ENCODE measurements at places on chromosomes 3 and 15.

GRCh38 chr15:38714309-38715072 is 149.9 kb upstream of the RASGRP1 start:
- DNase-seq = no peak

- no peak for DNase-seq
These were observed 413.4 kb upstream of the CFAP20DC start for GRCh38 chr3:59463253-59463652.

DNA sequence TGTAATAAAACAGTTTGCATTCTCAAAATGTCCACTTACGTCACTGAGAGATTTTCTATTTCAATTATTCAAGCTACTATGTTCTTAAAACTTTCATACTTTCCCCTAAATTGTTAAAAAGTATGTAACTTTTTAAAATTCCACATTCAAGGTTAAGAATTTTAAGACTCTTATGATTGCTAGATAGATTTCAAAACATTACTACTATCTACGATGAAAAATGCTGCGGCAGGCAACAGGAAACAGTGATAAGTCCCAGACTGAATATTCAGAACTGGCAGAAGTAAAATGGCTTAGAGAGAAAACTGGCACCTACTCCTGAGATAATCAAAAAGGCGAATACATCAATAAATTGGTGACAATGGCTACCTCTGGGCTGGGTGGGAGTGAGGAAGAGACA is 16.2 kb downstream of the ATP13A3 start:
- no peak for DNase-seq

GRCh38 chr3:152380043-152380442 is 111.3 kb downstream of the MBNL1 start:
- DNase-seq = no peak

DNA sequence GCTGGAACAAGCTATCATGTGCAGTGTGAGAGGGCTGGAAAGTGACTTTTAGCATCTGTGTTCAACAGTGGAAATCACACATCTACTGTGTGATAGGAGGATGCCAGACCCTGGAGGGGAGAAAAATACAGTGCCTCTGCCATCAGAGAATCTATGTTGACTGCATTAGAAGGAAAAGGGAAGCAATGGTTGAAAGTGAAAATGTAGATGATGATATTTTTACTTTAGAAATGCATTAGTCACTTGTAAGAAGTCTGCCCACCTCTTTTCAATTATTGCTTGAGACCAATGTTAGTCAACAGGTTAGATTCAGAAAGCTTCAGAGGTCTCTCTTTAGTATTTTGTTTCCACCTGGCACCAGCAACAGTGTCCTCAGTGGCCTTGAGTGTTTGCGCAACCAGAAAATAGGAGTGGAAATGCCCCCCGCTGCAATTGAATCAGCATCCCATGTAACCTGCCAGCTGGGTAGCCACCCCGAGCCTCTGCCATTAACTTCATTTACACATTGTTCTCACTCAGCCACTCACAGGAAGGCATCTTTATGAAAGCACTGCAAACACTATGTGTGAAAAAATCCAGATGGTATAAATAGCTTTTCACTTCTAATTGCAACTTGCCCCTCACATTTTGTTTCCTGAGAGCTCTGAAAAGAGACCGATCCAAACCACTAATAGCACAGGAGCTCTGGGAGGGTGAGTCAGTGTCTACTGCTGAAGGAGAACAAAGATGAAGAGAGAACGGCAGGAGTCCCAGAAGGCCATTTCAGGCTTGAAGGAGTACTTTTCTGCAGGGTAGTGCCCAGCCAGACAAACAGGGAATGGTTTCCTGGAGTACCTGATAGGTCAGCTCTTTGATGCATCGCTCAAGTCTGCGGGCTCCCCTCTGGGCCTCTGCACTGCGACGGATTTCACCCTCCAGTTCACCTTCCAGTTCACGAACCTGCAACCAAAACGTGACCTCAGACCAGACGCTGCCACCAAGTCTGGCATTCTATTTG is 92.1 kb downstream of the HHLA2 start:
- DNase-seq = no peak

DNA sequence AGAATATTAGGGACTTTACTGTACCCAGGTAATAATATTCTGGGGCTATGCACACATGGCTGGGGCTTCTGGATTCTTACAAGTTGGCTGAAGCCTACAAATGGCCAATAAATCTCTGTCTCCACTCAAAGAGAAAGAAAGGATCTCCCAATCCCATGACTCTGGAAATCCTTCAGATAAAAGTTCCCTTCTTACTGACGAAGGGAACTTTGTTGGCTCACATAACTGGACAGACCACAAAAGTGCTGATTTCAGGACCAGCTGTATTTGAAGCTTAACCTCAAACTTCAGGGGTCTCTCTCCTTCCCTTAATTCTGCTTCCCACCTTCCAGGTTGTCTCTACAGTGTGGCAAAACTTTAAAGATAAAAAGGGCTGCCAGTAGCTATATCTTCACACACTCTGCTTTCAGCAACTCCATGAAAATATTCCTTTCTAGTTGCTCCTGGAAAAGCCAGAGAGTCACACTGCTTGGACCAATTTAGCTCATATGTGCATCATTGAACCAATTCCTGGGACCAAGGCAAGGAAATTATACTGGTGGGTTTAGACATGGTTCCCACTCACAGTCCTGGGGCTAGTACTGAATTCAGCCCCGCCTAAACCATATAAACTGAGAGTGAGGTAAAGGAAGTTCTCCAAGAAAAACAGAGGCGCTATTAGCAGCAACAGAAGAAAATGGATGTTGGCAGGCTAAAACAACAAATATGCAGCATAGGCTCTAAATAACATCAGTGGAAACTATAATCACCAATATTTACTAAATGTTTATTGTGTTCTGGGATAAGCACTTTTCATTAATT is 290.0 kb upstream of the GADL1 start:
- no peak for DNase-seq

DNA sequence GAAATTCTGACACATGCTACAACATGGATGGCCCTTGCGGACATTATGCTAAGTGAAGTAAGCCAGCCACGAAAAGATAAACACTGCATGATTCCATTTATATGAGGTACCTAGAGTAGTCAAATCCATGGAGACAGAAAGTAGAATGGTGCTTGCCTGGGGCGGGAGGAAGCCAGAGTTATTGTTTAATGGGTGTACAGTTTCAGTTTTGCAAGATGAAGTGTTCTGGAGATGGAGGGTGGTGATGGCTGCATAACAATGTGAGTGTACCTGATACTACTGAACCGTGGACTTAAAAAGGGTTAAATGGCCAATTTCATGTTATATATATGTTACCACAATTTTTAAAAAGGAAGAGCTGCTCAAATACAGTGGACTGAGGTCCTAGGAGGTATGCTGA is 66.9 kb downstream of the SEMA5B start:
- DNase-seq = no peak

- DNase-seq = no peak
These were observed 28.3 kb downstream of the PTH1R start for GRCh38 chr3:46905661-46906451.
